Subcutaneous adipose tissue (tissue), 4 donors: ENCODE measurements at places on chromosomes 16 and 17. TPM values are rescaled to one million over a fixed set of nuclear protein-coding genes. Genes with fewer than 3 reads are reported as not detected.

TNFSF13 gene
- 69.5 TPM for total RNA-seq

ODAD4 gene
- 0.51 TPM for total RNA-seq

SP2 gene
- 7.0 TPM for total RNA-seq

KRT25 gene
- not detected for total RNA-seq

EME1 gene
- total RNA-seq = not detected

TMEM238L gene
- not detected for total RNA-seq

RMI2 gene
- not detected for total RNA-seq

CNTNAP1 gene
- 1.8 TPM for total RNA-seq

OR1F1 gene
- not detected for total RNA-seq

OR4D1 gene
- total RNA-seq = not detected

C16orf78 gene
- total RNA-seq = not detected

ATPAF2 gene
- 10.1 TPM for total RNA-seq

PDP2 gene
- total RNA-seq = 36.4 TPM

UMOD gene
- not detected for total RNA-seq

C16orf54 gene
- total RNA-seq = 0.75 TPM

GRAP gene
- 8.1 TPM for total RNA-seq

PRR35 gene
- total RNA-seq = not detected

COX6A2 gene
- not detected for total RNA-seq

NHLRC4 gene
- total RNA-seq = 3.8 TPM

PAFAH1B1 gene
- total RNA-seq = 145 TPM

SKAP1 gene
- 2.5 TPM for total RNA-seq

MT1E gene
- total RNA-seq = 305 TPM
